Left ventricle myocardium superior (tissue), 1 donor: ENCODE measurements at places on chromosomes 12 and 14. TPM values are rescaled to one million over a fixed set of nuclear protein-coding genes. Genes with fewer than 3 reads are reported as not detected.

The DTX1 gene
- total RNA-seq, result 2.4 TPM

The SINHCAF gene
- 12.9 TPM for total RNA-seq

The MYF5 gene
- not detected for total RNA-seq

The SMIM41 gene
- total RNA-seq, result not detected

The PRH2 gene
- not detected for total RNA-seq

The SAMD15 gene
- 0.77 TPM for total RNA-seq

The MYF6 gene
- total RNA-seq, result not detected

The EPYC gene
- total RNA-seq, result not detected

The ANAPC5 gene
- total RNA-seq, result 59.2 TPM
